ENCODE measurements at places on chromosomes 16 and 17.

DNA sequence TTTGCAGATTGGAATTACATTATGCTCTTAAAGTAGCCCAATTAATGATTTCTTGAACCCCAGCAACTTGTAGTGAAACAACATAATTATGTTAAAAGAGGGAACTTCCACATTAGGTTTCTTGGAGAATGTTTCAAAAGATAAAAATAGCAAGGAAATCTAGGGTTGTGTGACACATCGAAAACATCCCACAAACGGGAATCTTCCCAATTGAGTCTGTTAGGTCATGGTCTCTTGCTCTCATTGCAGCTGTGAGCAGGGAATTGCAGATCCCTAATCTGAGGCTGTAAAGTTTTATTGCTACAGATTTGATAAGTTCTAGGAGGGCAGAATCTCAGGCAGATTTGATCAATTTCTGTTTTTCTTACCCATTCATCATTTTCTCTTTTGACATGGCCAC, 6.7 kb upstream of the LPO start:
- no peak for DNase-seq

- DNase-seq: no peak
These were observed 17.1 kb downstream of the GGA3 start for GRCh38 chr17:75244133-75244866.

DNA sequence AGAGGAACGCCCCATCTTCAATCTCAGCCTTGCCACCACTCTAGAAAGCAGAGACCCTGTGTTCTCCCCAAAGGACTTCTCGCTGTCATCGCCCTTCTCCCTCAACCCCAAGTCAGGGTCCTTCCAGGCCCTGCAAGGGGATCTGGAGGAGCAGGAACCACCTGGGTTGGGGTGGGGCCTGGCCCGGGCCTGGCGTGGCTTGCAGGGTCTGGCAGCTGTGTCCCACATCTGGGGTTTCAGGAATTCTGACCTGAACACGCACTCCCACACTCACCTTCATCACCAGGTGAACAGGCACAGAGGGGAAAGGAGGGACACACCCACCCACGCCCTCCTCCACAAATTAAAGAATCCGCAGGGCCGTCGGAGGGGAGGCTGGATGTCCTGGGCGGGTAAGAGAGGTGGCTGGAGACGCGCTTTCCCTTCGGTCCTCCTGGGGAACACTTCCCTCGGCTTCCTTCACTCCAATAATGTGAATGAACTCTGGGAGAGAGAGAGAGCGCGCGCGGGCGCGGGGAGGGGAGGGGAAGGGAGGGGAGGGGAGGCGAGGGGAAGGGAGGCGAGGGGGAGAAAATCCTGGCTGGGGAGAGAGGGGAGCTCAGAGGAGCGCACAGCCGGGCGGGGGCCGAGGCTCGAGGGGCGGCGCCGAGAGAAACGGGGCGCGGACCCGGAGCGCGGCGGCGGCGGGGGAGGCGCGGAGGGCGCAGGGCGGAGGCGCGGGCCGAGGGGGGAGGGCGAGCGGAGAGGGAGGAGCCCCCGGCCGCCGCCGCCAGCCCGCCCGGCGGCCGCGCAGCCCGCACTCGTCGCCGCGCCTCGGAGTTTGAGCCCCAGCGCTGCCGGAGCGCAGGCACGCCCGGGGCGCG, at the start of gene CACNG4:
CACNG4 (plus strand) TSS at position 799 of the 863 bp plus-strand sequence. CDS start 205 bp downstream, outside the sequence.
- DNase-seq: no peak

- DNase-seq: no peak
These were observed 9.2 kb downstream of the MPV17L start for GRCh38 chr16:15404792-15405191.

GRCh38 chr16:86414991-86415740, 95.2 kb upstream of the FOXF1 start:
- no peak for DNase-seq

DNA sequence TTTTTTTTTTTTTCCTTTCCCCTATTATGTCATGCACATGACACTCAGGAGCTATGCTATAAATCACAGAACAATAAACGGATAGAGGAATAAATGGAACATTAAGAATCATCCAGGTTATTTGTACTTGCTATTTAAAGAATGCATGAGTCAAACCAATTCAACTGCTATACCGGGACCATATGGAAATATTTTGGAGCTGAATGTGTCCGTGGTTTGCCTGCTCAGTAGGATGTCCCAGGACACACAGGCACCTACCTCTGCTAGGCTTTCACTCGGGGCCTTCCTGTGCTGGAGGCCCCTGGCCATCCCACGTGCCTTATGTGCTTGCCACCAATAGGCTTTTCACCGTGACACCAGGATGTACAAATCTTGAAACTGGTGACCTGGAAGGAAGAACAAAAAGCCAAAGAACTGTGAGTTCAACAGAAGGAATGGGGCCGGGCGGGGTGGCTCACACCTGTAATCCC, 15.3 kb upstream of the SEC14L1 start:
- DNase-seq: no peak
